MM.1S (cell line): ENCODE measurements at places on chromosomes 2 and 18.

DNA sequence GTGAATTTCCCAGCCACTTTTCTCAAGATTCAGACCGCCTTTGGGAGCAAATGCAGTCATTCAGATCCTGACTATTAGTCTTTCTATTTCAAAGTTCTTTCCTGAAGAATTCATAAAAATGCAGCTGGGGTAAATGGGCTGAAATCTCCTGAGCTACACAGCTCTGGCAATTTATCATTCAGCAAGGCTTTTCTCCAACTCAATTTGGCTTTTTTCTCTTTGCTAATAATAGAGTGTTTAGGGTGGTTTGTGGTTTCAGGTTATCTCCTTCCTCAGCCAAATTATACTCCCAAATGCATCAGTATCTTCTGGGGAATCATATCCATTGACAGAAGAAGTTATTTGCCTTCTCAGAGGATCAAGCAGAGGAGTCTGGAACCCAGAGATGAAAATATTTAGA is 282.4 kb upstream of the SLC14A2 start:
- no peak overlapping the region for H3K4me3 ChIP-seq
- no peak overlapping the region for H3K27ac ChIP-seq
- H3K4me1 ChIP-seq, result no peaks in the 10 kb centered on the region
- H3K27me3 ChIP-seq, result no peaks in the 10 kb centered on the region

GRCh38 chr18:13989199-13989598 is 73.9 kb upstream of the MC2R start:
- no peaks in the 10 kb centered on the region for H3K27me3 ChIP-seq
- DNase-seq, result no peak
- H3K27ac ChIP-seq, result no peak overlapping the region
- H3K4me3 ChIP-seq, result no peak overlapping the region

DNA sequence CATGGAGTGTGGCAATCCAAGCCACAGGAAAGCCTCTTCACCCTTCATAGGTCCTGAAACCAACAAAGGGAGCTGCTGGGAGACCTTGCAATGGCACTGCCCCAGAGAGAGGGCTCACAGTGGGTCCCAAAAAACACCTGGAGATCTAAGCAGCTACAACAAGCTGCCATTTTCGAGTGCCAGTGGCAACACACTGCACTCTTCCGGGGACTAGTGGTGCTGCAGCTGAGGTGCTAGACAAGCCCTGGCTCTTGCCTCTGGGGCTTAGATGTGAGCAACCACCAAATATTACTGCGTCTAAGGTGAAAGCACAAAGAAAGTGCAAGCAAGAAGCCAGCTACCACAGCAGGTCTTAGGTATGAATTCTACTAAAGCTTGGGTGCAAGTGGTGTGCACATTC is 192.9 kb downstream of the NOL4 start:
- no peaks in the 10 kb centered on the region for H3K36me3 ChIP-seq
- H3K27me3 ChIP-seq, result no peaks in the 10 kb centered on the region
- no peak overlapping the region for H3K27ac ChIP-seq

- 0 out of 2 replicates have a peak, but pooled peaks cover 5% of the 10 kb centered on the region for H3K4me1 ChIP-seq
- no peaks in the 10 kb centered on the region for H3K36me3 ChIP-seq
- no peak overlapping the region for H3K4me3 ChIP-seq
- no peak overlapping the region for H3K27ac ChIP-seq
- DNase-seq, result peak; percentile 21
Measured at GRCh38 chr18:28831476-28831875, 654.5 kb upstream of the CDH2 start.

DNA sequence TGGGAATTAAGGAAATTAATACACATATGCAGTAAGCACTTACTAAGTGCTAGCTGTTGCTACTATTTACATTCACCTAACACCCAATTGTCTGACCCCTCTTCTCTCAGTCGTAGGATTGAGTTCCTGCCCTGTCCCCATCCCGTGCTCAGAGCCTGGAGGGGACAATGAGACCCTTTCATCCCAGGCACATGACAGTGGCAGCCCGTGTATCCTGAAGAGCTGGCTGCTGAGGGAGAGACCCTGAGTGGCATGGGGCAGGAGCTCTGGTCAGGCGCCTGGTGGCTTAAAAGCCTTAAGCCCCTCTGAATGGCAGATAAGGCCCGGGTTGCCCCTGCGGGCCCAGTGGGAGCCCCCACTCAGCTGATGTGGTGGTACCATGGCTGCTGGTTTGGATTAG is 99.0 kb downstream of the DYSF start:
- H3K27me3 ChIP-seq, result no peaks in the 10 kb centered on the region
- H3K36me3 ChIP-seq, result no peaks in the 10 kb centered on the region
- no peak for DNase-seq
- H3K4me1 ChIP-seq, result no peaks in the 10 kb centered on the region
- no peak overlapping the region for H3K4me3 ChIP-seq

DNA sequence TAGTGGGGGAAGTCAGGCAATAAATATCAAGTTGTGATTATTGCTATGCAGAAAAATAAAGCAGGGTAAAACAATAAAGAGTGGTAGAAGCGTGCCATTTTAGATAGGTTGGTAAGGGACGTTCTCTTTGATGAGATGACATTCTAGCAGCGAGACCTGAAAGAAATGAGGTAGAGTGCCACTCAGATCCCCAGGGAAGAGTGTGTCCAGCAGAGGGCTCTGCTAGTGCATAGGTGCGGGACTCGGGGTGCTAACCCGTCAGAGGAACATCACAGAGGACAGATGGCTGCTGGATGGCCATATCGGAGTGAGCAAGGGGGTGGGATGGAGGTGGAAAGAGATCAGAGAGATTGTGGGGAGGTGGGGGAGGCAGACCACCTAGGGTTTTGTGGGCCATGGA is 16.3 kb upstream of the GTF2A1L start:
- H3K36me3 ChIP-seq, result no peaks in the 10 kb centered on the region
- DNase-seq, result peak; percentile 40
- no peaks in the 10 kb centered on the region for H3K27me3 ChIP-seq
- no peak overlapping the region for H3K27ac ChIP-seq
- no peak overlapping the region for H3K4me3 ChIP-seq

DNA sequence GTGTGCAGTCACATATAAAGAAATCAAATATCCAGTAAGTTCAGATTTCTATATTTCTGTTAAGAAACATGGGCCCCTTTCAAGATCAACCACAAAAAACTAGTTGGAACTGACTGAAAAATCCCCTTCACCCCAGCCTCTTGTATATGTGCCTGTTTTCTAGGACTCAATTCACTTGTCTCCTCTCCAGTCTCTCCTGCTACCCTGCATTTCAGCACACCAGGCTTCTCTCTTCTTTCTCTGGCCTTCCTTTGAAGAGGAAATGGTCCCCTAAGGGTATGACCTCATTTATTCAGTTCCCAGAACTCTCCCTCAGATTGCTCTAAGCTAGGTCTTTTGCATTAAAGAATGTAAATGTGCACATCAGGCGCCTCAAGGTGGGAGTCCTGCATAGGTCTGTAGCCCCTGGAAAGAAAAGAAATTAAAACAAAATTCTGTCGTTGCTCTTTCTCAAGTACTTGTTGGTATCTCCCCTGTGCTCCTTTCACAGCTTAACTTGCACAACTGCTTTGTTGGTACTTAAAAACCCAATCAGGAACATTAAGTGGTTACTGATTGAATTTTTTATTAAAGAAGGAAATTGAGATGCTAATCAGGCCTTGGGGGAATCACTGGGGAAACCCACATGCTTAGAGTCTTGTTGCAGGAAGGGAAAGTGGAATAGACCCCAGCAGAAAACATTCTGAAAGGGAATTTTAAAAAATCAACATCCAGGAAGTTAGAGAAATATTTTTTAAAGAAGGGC is 278.4 kb downstream of the AGPS start:
- peaks cover 6% of the 10 kb centered on the region for H3K4me1 ChIP-seq
- H3K27ac ChIP-seq, result no peak overlapping the region
- H3K36me3 ChIP-seq, result no peaks in the 10 kb centered on the region

GRCh38 chr2:26068602-26069298 is 34.9 kb downstream of the RAB10 start:
- H3K4me1 ChIP-seq, result peaks cover 20% of the 10 kb centered on the region
- no peaks in the 10 kb centered on the region; the same call in 1 of the 2 replicates for H3K36me3 ChIP-seq
- peak overlapping the region; percentile 73 for H3K27ac ChIP-seq
- peak; percentile 92 for DNase-seq
- peak overlapping the region; percentile 33 for H3K4me3 ChIP-seq

- no peak overlapping the region for H3K4me3 ChIP-seq
- no peak for DNase-seq
- H3K4me1 ChIP-seq, result peaks cover 42% of the 10 kb centered on the region
- no peaks in the 10 kb centered on the region for H3K36me3 ChIP-seq
Measured at GRCh38 chr2:180356676-180357075, 349.6 kb upstream of the CWC22 start.

GRCh38 chr2:33521791-33522281 is 45.4 kb downstream of the RASGRP3 start:
- 0 out of 2 replicates have a peak, but pooled peaks cover under 1% of the 10 kb centered on the region for H3K4me1 ChIP-seq
- no peak overlapping the region for H3K4me3 ChIP-seq
- no peaks in the 10 kb centered on the region for H3K27me3 ChIP-seq
- H3K27ac ChIP-seq, result no peak overlapping the region

GRCh38 chr2:214185546-214185945 is 225.3 kb upstream of the VWC2L start:
- no peak overlapping the region for H3K27ac ChIP-seq
- H3K4me3 ChIP-seq, result no peak overlapping the region
- no peaks in the 10 kb centered on the region for H3K4me1 ChIP-seq
- DNase-seq, result no peak

DNA sequence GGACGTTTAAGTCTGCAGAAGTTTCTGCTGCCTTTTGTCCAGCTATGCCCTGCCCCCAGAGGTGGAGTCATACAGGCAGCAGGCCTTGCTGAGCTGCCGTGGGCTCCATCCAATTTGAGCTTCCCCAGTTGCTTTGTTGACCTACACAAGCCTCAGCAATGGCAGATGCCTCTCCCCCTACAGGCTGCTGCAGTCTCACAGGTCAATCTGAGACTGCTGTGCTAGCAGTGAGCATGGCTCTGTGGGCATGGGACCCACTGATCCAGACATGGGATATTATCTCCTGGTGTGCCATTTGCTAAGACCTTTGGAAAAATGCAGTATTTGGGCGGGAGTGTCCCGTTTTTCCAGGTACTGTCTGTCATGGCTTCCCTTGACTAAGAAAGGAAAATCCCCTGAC is 726.0 kb downstream of the ERBB4 start:
- DNase-seq, result no peak
- no peak overlapping the region for H3K4me3 ChIP-seq
- no peaks in the 10 kb centered on the region for H3K36me3 ChIP-seq
- H3K27me3 ChIP-seq, result no peaks in the 10 kb centered on the region

DNA sequence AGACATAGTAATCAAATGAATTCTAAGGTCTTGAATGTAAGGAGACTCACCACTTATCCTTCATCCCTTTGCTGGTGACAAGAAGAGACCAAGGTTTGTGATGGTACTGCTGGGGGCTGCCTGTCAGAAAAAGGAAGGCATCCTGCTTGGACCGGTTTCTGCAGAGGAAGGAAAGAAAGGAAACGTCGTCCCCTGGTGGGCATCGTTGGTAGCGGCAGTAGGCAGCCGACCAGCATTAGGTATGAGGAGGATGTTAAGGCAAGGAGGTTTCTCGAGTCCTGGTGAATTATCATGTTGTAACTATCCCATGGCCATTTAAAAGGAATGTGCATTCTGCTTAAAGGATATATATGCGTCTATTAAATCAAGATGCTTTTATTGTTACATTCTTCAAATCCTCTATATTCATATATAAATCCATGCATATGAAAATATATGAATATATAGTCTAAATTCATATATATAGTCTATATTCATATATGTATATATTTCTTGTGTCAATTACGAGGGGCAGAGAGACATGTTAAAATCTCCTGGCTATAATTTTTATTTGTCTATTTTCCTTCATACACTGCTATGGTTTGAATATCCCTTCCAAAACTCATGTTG is 94.4 kb upstream of the TGFA start:
- peak; percentile 72 for DNase-seq
- H3K4me3 ChIP-seq, result no peak overlapping the region
- H3K36me3 ChIP-seq, result no peaks in the 10 kb centered on the region
- H3K27me3 ChIP-seq, result no peaks in the 10 kb centered on the region
- no peaks in the 10 kb centered on the region for H3K4me1 ChIP-seq
- H3K27ac ChIP-seq, result no peak overlapping the region

- H3K4me3 ChIP-seq, result no peak overlapping the region
- H3K27ac ChIP-seq, result no peak overlapping the region
- H3K27me3 ChIP-seq, result no peaks in the 10 kb centered on the region
- no peaks in the 10 kb centered on the region for H3K4me1 ChIP-seq
- no peaks in the 10 kb centered on the region; the same call in 1 of the 2 replicates for H3K36me3 ChIP-seq
- no peak for DNase-seq
Measured at GRCh38 chr2:230793572-230794359, 71.0 kb upstream of the ITM2C start.

GRCh38 chr2:9097239-9097638 is 93.8 kb upstream of the MBOAT2 start:
- no peaks in the 10 kb centered on the region for H3K27me3 ChIP-seq
- no peaks in the 10 kb centered on the region for H3K4me1 ChIP-seq
- no peak overlapping the region for H3K27ac ChIP-seq
- no peaks in the 10 kb centered on the region for H3K36me3 ChIP-seq
- DNase-seq, result no peak

DNA sequence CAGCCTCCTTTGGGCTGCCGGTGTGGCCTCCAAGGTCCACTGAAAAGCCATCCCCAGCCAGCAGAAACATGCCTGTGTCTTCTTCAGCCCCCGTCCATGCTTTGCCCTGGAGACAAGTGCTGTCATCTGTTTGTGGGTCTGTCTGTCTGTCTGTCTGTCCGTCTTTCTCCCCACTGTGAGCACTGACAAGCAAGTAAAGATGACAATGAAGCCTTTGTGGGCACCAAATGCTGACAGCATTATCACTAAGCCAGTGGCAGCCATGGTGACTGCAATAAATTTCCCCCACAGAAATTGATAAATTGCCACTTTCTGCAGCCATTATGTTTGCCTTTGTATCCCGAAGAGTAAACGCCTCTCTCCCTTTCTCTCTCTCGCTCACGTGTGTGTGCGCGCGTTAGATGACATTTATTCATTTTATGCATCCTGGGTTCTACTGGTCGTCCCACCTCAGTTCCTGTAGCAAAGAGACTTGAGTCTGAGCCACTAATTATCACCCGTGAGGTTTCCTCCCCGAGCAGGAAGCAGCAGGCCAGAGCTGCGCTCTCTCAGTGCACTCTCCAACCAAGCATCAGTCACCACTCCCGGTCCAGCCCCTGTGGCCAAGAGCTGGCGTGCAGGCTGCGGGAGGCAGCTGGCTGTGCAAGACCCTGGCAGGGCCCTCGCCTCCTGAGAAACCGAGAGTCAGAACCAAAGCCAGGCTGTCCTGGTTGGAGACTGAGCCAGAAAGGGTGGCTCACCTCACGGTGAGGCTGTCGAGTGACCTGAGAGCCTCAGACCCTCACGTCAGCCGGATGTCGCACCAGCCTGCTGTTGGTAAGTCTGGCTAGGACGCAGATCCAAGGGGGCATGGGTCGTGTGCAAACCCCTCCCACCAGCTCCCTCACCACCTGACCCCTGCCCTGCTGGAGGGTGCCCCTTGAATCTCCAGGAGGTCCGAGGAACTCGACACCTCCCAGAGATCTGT is 6.9 kb downstream of the STEAP3 start:
- H3K27me3 ChIP-seq, result no peaks in the 10 kb centered on the region
- no peak overlapping the region for H3K4me3 ChIP-seq
- no peak for DNase-seq
- H3K4me1 ChIP-seq, result no peaks in the 10 kb centered on the region
- H3K36me3 ChIP-seq, result no peaks in the 10 kb centered on the region
